ENCODE measurements at places on chromosomes 7 and 10.

DNA sequence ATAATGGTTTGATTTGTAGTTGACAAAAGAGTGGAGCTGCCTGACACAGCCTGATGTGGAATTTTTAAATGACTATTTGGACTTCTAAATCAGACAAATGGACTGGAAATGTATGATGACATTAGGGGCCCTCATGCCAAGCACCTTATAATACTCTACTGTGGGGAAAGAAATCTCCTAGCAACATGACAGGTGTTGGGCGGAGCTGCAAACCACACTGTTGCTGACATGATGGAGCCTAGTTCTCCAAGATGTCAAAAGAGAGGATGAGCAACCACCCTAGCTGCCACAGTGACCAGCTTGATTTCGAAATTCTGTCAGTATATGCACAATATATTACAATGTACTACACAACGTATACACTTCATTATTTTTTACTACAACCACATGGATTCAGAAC is 65.8 kb downstream of the RHOBTB1 start:
- DNase-seq: no peak

- no peak for DNase-seq
Measured at GRCh38 chr7:112157072-112157471, 49.1 kb downstream of the DOCK4 start.

GRCh38 chr7:6436385-6436685 is 11.4 kb downstream of the DAGLB start:
- peak; percentile 9 for DNase-seq

- no peak for DNase-seq
Measured at GRCh38 chr7:80247891-80248290, 113.3 kb downstream of the GNAI1 start.

DNA sequence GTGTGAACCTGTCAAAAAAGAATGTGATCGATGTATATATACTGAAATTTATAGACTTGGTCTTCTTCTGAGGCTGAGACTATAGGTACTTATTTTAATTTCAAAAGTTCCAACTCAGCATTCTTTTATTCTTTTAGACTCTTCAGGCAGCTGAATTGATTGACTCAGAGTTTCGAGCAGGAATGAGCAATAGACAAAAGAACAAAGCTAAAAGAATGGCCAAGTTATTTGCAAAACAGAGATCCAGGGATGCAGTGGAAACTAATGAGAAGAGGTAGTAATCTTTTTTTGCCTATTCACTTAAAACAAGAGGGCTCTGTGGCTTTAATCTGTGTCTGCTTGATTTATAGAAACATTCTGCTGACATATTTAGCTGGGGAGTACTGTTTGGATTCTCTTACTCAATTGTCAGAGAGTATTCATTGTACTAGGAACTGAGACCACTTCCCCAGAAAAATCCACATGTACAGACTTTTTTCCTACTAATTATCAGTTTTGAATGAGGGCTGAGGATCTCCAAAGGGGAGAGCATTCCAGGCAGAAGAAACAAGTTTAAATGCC is 30.1 kb downstream of the BTAF1 start:
- no peak for DNase-seq

DNA sequence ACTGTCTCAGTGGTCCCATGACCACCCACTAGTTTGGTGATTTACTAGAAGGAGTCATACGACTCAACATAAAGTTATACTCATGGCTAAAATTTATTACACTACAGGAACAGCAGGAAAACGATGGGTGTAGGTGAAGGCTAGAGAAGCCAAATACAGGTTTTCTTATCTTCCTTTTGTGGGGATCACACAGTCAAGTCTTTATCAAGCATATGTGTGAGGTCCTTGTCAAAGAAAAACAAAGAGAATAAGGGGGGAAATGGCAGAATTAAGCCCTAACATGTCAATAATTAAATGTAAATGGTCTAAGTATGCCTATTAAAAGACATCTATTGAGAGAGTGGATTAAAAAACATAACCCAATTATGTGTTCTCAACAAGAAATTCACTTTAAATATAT is 47.8 kb upstream of the UBN2 start:
- no peak for DNase-seq

Data from central memory CD4-positive, alpha-beta T cell (primary cell).